ENCODE measurements at places on chromosomes 12 and 14. TPM values are rescaled to one million over a fixed set of nuclear protein-coding genes. Genes with fewer than 3 reads are reported as not detected.

DNA sequence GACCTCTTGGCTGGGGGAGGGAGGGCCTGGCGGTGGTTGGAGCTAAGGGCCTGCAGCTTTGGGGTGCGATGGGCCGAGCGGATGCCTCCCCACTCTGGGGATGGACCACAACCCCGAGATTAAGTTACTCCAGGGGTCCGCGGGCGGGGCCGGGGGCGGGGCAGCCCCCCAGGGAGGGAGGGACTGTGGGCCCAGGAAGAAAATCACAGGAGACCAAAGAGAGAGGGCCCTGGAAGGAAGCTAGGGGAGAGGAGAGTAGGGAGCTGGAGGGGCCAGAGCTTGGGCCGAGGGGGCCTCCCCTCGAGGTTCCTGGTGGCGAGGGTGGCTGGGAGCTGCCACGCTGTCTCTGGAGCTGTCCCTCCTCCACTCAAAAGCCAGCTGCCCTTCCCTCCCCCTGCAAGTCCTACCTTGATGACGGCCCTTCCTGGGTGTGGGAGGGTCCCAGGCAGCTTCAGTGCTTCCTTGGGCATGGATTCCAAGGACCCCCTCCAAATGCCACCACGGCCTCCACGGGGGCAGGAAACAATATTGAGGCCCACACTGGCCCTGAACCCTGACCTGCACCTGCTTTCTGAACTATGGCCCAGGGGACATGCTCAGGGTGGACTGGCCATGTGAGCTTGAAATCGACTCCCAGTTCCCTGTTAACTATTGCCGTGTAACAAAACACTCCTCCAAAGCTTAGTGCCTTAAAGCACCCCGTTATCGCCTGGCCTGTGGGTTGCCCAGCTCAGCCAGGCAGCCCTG, 610 bp upstream of the NUDT14 start:
- no peak for DNase-seq

AMDHD1 gene
- total RNA-seq = 1.7 TPM

DNA sequence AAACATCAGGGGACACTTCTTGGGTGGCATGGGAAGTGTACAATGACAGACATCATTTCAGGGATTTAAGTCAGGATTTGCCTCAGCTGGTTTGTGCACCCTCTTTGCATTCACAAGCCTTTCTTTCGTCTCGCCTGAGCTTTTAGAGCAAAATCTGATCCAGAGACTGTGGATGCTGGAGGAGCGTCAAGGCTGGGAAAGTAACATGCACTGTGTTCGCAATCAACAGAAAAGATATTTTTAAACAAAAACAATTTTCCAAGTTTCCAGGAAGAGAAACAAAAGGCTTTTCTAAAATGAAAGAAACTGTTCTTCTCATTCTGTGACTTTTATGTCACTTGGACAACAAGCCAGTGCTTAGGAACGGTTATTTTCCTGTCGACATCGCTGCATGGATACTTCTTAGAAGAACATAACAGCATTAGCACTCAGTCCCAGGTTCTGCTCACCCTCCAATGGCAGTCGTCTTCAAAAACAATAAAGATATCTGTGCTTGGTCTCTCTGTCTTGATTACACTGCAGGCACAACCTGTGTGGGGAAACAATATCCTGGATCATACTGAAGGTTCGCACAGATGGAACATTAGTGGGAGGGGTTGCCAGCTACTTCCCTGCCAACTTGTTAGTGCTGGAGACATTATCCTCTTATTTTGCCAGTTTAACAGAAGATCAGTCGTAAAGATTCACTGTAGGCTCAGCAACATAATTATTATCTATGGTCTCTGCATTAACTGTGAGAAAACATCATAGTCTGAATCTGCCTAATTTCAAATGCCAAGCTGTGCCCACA, 403.3 kb upstream of the ATP2B1 start:
- DNase-seq = no peak

ATL1 gene
- 0.91 TPM for total RNA-seq

DNA sequence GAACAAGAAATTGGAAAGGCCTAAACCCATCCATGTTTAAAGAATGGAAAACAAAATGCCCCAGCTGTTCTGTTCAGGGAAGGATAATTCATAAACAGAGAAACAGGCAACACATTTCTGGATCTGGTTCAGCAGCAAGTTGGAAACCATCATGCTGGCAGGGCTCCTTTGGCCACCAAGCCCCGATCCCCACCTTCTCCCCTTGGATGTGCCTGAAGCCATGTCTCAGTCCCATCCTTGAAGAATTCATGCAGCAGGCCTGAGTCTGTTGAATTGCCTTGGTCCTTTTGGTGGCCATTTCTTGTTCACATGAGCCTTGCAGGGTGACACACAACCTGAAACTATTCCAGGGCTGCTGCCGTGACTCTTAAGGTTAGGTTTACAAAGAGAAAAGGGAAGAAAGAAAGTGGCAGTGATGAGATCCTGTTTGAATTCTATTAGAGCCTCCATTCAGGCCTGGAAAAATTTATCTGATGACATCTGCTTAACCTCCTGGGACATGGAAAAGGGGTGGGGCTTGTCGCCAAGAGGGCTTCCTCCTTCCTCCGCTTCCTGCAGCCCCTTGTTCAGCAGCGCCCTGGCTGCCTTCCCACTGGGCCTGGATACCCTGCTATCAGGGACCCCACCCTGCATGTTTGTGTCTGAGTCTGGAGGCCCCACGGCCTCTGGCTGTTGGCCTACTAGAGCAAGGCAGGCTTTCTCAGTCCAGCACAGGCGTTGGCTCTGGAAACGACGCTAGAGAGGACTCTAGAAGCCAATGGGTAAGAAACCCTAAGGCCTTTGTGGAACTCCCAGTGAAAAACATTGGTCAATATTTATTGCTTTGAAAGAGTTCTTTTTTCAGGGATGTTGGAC, 341.9 kb downstream of the C12orf75 start:
- DNase-seq = no peak

GOLGA5 gene
- total RNA-seq = 20.3 TPM

All from activated CD4-positive, alpha-beta T cell treated with anti-CD3 and anti-CD28 coated beads for 36 hours (primary cell).